ENCODE measurements at places on chromosomes 6 and 20. TPM values are rescaled to one million over a fixed set of nuclear protein-coding genes. Genes with fewer than 3 reads are reported as not detected.
A peak's percentile ranks its signal among the peaks of the same experiment; 100 is the strongest.

The RBCK1 gene
- total RNA-seq, result 108 TPM

The C20orf144 gene
- 0.27 TPM for total RNA-seq

The DACT2 gene
- 30.5 TPM for total RNA-seq

The TCF15 gene
- total RNA-seq, result not detected

DNA sequence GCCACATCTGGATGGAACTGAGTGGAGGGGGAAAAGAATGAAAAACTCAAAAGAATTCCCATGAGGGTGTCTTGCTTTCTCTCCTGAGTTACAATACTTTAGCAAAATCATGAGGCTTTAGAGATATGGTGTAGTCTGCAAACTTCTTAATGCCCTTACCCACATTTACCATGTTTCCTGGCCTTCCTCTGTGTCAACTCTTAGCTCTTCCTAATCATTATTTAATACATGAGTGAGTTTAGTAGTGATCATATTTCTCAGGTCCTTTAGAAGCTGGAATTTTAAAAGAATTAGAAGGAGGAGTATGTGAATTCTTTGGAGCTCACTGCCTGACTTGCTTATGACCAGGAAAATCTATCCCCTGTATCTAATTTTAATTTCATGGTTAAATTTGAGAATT lies 39.0 kb downstream of the STX11 start:
- no peak for DNase-seq
- H3K4me3 ChIP-seq, result no peak overlapping the region
- no peaks in the 10 kb centered on the region for H3K36me3 ChIP-seq
- H3K27me3 ChIP-seq, result no peaks in the 10 kb centered on the region

- H3K4me3 ChIP-seq, result no peak overlapping the region
- peaks cover 3% of the 10 kb centered on the region for H3K36me3 ChIP-seq
- no peak for DNase-seq
- no peaks in the 10 kb centered on the region for H3K4me1 ChIP-seq
- no peak overlapping the region for H3K27ac ChIP-seq
Measured at GRCh38 chr20:47067776-47068175, 173.1 kb downstream of the EYA2 start.

The TOP1 gene
- 90.8 TPM for total RNA-seq

DNA sequence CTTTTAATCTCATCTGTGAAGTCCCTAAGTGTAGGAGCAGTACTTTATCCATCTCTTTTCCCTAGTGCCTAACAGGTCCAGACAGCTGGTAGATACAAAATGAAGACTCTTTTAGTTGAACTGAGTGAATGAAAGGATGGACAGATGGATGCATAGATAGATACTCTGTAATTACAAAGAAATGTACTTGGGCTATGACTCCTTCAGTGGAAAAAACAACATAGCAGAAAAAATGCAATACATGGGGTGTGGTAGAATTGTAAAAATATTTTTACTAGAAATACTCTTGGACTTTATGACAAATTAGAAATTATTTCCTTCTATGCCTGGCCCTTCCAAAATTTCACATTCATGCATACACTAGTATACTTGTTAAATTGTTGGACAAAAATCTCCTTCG lies 29.3 kb downstream of the KCNQ5 start:
- DNase-seq, result no peak
- H3K4me1 ChIP-seq, result no peaks in the 10 kb centered on the region
- no peaks in the 10 kb centered on the region for H3K27me3 ChIP-seq
- no peak overlapping the region for H3K4me3 ChIP-seq

- no peak overlapping the region for H3K27ac ChIP-seq
- no peak overlapping the region for H3K4me3 ChIP-seq
- H3K36me3 ChIP-seq, result no peaks in the 10 kb centered on the region
Measured at GRCh38 chr20:21622097-21622857, 83.2 kb upstream of the PAX1 start.

- no peak for DNase-seq
- H3K4me1 ChIP-seq, result peaks cover 9% of the 10 kb centered on the region
- H3K27me3 ChIP-seq, result peaks cover 13% of the 10 kb centered on the region
- H3K36me3 ChIP-seq, result no peaks in the 10 kb centered on the region
- H3K27ac ChIP-seq, result no peak overlapping the region
Measured at GRCh38 chr6:112309244-112309643, 37.9 kb upstream of the RFPL4B start.

DNA sequence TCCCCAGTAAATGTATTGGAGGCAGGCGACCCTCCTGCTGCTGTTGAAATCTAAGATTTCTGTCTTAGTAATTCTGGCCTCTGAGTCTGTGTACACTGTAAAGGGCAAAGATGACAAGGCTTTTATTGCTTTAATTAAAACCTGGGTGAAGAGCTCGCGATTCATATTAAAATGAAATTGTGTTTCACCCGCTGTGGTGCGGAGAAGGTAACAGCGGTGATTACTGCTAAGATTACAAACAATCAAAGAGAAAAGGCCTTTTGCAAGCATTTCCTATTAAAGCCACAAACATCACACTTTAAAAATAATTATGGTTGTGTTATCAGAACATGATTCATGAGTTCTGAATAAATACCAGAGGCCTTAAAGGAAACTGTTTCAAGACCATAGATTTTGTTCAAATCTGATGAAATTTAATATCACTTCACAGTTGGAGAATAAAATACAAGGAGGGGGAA lies 69.3 kb downstream of the TOX2 start:
- H3K27ac ChIP-seq, result no peak overlapping the region
- no peaks in the 10 kb centered on the region for H3K4me1 ChIP-seq
- H3K4me3 ChIP-seq, result no peak overlapping the region
- no peaks in the 10 kb centered on the region for H3K36me3 ChIP-seq
- no peak for DNase-seq
- H3K27me3 ChIP-seq, result no peaks in the 10 kb centered on the region

- H3K36me3 ChIP-seq, result peaks cover 5% of the 10 kb centered on the region
- DNase-seq, result no peak
- H3K27ac ChIP-seq, result no peak overlapping the region
- no peak overlapping the region for H3K4me3 ChIP-seq
Measured at GRCh38 chr6:41935685-41936072, 5.9 kb downstream of the CCND3 start.

- no peak overlapping the region for H3K27ac ChIP-seq
- H3K4me1 ChIP-seq, result no peaks in the 10 kb centered on the region
- DNase-seq, result no peak
- peaks cover 45% of the 10 kb centered on the region for H3K36me3 ChIP-seq
- no peak overlapping the region for H3K4me3 ChIP-seq
Measured at GRCh38 chr6:28424163-28424562, 19.1 kb downstream of the ZSCAN23 start.

GRCh38 chr6:159116343-159116742 lies 52.9 kb upstream of the FNDC1 start:
- DNase-seq, result no peak
- no peak overlapping the region for H3K4me3 ChIP-seq
- H3K4me1 ChIP-seq, result no peaks in the 10 kb centered on the region

The EPB41L1 gene
- 35.6 TPM for total RNA-seq

The FAM184A gene
- total RNA-seq, result 23.0 TPM

- no peaks in the 10 kb centered on the region for H3K4me1 ChIP-seq
- H3K4me3 ChIP-seq, result no peak overlapping the region
- no peak overlapping the region for H3K27ac ChIP-seq
Measured at GRCh38 chr6:15473741-15474161, 189.1 kb downstream of the DTNBP1 start.

- H3K4me1 ChIP-seq, result peaks cover 6% of the 10 kb centered on the region
- H3K36me3 ChIP-seq, result peaks cover 2% of the 10 kb centered on the region
- H3K27ac ChIP-seq, result peak overlapping the region; percentile 64
- DNase-seq, result no peak
- H3K27me3 ChIP-seq, result peaks cover 79% of the 10 kb centered on the region
Measured at GRCh38 chr20:44809380-44810060, 826 bp downstream of the RIMS4 start.

GRCh38 chr6:113082745-113083144 lies 735.6 kb downstream of the RFPL4B start:
- peaks cover 4% of the 10 kb centered on the region for H3K27me3 ChIP-seq
- H3K36me3 ChIP-seq, result no peaks in the 10 kb centered on the region
- DNase-seq, result no peak
- no peak overlapping the region for H3K27ac ChIP-seq
- H3K4me3 ChIP-seq, result no peak overlapping the region

DNA sequence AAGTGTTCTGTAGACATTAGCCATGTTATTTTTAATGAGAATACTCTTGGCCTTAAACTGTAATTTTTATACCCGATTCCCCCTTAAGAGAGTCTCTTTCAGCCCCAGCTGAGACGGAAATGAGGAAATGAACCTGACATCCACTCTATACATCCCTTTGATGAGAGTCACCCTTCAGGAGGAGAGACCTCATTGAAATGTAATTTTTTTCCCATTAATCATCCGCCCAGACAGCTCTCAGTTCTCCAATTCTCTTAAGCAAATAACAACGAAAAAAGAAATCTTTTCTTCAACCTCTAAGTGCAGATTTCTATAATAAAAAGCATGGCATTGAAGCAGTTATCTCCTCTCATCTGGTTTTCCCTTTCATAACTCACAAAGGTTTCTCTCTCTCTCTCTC lies 243.8 kb upstream of the PMEPA1 start:
- H3K36me3 ChIP-seq, result no peaks in the 10 kb centered on the region
- H3K4me1 ChIP-seq, result no peaks in the 10 kb centered on the region
- no peak for DNase-seq
- H3K4me3 ChIP-seq, result no peak overlapping the region
- peaks cover 5% of the 10 kb centered on the region for H3K27me3 ChIP-seq
- H3K27ac ChIP-seq, result no peak overlapping the region

- H3K4me3 ChIP-seq, result no peak overlapping the region
- H3K4me1 ChIP-seq, result peaks cover 6% of the 10 kb centered on the region
- no peaks in the 10 kb centered on the region for H3K27me3 ChIP-seq
Measured at GRCh38 chr6:84220809-84221409, 6.5 kb downstream of the CEP162 start.

DNA sequence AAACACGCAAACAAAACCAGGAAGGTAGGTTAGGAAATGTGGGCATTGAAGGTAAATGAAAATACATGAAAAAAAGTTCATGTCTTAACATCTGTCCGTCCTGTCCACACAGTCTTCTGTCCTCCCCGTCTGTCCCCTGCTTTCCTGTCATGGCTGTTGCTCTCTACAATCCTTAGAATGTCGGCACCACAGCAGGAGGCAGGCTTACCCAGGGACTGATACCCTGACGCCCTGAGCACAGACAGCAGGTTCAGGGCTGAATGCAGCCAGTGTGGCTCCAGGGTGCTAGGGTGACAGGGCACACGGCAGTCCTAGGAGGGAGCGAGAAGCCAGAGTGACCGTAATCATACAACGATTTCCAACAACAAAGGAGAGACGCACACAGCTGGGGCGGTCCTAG lies 123.7 kb downstream of the IRF4 start:
- no peak for DNase-seq
- H3K27me3 ChIP-seq, result no peaks in the 10 kb centered on the region
- H3K4me1 ChIP-seq, result no peaks in the 10 kb centered on the region
- H3K4me3 ChIP-seq, result no peak overlapping the region
- peaks cover 17% of the 10 kb centered on the region for H3K36me3 ChIP-seq

DNA sequence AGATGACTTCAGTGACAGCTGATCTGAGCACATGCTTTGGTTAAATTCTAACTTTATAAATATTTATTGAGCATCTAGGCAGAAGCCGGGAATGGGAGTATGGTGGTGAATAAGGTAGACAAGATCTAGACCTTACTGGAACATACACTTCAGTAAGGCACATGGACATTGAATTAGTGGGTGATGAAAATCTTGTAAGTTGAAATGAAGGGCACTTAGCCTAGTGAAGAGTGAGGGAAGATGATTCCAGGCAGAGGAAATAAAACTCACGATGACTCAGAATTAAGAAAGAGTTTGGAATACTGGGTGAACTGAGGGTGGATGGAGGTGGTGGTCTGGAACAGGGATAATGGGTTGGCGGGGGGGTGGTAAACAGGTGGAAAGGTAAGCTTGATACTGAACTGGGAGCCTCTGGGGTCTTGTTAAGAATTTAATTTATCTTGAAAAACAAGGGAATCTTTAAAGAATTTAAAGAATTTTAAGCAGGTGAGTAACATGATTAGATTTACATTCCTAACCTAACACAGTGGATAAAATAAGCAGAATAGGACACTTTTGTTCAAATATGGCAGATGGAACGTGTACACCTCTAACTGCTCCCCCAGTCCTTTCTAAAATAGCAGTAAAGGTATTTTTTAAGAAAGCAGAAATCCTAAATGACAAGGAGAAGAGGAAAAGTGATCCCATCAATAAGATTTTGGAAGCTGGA lies 75.2 kb upstream of the ARHGAP18 start:
- no peak for DNase-seq
- H3K27me3 ChIP-seq, result no peaks in the 10 kb centered on the region
- no peak overlapping the region for H3K4me3 ChIP-seq
- H3K4me1 ChIP-seq, result peaks cover 4% of the 10 kb centered on the region
- H3K36me3 ChIP-seq, result no peaks in the 10 kb centered on the region

GRCh38 chr6:135299256-135299655 lies 118.1 kb downstream of the MYB start:
- DNase-seq, result no peak
- H3K27ac ChIP-seq, result no peak overlapping the region
- H3K27me3 ChIP-seq, result no peaks in the 10 kb centered on the region

DNA sequence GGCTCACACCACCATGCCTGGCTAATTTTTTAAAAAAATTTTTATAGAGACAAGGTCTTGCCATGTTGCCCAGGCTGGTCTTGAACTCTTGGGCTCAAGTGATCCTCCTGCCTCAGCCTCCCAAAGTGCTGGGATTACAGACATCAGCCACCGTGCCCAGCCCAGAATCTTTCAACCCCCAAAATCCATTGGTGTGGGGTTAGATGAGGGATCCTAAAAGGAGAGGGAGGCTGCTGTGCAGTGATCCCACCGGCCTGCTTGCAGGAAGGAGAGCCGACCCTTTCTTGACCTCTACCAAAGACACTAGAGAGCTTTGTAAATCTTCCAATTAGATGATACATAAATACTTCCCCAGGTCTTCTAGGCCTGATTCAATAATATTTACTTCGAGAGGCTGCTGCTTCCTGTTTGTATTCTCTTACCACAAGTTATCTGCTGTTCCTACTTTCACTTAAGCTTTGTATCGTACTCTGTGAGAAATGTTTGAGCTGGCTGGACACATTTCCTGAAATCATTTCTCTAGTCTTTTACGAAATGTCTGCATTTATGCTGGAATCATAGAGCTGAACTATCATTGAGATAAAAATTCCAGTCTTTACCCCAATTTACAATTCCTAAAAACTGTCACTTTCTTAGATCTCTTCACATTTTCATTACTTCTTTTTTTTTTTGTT lies 49.3 kb upstream of the IER3 start:
- H3K4me3 ChIP-seq, result no peak overlapping the region
- no peak for DNase-seq
- H3K27ac ChIP-seq, result peak overlapping the region; percentile 4
- no peaks in the 10 kb centered on the region for H3K27me3 ChIP-seq
- H3K4me1 ChIP-seq, result peaks cover 6% of the 10 kb centered on the region

The ROS1 gene
- 0.22 TPM for total RNA-seq

The TRIM15 gene
- total RNA-seq, result not detected

The SOX18 gene
- total RNA-seq, result not detected

DNA sequence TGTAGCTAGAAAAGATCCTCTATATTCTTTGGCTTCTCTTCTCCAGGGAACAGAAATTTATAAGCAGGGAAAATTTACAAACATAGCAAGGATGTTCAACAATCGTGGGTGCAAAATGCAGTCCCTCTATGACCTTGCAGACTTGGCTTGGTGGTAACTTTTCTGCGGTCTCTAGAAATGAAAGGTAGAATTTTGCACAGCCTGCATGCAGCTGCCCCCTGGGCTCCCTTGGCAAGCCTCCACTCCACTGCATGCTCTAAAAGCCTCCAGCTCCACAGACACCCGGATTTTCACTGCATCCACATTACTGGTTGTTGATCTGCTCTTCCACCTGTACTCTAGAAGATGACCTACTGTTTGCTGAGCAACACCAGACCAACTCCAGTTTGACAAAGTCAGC lies 236.5 kb upstream of the EYS start:
- H3K4me1 ChIP-seq, result no peaks in the 10 kb centered on the region
- H3K4me3 ChIP-seq, result no peak overlapping the region
- DNase-seq, result no peak
- H3K27ac ChIP-seq, result no peak overlapping the region

The SFTA2 gene
- total RNA-seq, result 2.6 TPM

The MYCT1 gene
- not detected for total RNA-seq

The SAMD10 gene
- total RNA-seq, result 12.8 TPM
